ENCODE measurements at places on chromosomes 2 and 18. TPM values are rescaled to one million over a fixed set of nuclear protein-coding genes. Genes with fewer than 3 reads are reported as not detected.

GRCh38 chr2:43465234-43465633, 130.6 kb downstream of the THADA start:
- DNase-seq = no peak

- DNase-seq = no peak
Measured at GRCh38 chr2:16746833-16747232, 81.2 kb upstream of the CYRIA start.

DNA sequence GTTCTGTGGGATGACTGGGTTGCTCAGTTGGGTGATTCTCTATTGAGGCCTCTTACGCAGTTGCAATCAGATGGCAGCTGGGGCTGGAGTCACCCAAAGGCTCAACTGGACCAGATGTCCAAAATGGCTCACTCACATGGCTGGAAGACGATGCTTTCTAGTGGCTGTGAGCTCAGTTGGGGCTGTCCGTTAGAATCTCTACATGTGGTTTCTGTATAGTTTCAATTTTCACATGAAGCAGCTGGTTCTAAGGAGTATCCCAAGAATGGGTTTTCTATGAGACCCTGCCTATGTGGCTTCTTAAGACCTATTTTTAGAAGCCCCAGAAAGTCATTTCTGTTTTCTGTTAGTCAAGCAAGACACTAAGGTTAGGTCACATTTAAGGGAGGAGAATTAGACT, 4.4 kb downstream of the XRCC5 start:
- no peak for DNase-seq

DNA sequence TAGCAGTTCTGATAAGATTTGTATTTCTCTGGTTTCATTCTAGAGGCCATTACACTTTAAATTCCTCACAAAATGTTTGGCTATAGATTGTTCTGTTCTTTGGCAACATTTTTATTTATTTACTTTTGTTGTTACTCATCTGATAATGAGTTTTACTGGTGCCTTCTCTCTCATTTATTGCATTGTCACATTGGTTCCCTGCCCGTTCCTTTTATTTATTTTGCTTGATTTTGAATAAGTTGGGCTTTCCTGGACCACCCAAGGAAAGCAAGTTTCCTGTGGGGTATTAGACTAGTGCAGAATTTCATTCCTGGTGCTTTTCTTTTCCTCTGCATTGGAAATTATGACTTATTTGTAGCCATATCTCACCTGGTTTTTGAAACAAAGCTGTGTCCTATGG, 232.0 kb downstream of the SOCS6 start:
- DNase-seq = no peak

Gene C2orf81
- 1.3 TPM for total RNA-seq
